ENCODE measurements at places on chromosomes 16 and 17. TPM values are rescaled to one million over a fixed set of nuclear protein-coding genes. Genes with fewer than 3 reads are reported as not detected.

MYCBPAP gene
- total RNA-seq, result 1.7 TPM

DNA sequence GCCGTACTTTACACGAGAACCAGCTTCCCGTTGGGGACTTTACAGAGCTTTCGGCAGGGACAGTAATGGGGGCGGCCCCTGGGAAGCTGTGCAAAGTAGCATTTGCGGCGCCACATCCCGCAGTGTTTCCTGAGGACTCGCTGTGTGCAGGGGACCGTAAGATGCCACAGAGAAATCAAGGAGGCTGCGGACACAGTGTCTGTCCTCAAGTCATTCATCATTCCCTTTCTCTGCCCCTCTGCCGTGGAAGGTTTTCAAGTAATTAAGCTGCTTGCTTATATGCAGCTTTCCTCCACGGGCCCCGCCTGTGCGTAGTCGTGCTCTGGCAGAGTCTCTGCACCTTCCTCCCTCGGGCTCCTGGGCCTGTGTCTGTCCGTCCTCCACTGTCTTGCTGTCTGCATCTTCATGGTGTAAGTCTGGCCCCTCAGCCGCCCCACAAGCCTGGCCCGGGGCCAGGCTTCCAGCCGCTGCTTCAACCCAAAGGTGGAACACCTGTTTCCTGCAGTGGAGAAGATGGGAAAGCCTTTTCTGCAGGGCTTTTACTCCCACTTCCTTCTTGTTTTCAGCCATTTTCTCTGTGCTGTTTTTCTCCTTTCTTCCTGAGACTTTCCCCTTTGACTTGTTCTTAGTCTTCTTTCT is 216.9 kb upstream of the CHMP6 start:
- peak; percentile 27 for DNase-seq

GRCh38 chr16:83328936-83329335 is 478.8 kb upstream of the HSBP1 start:
- no peak for DNase-seq

DNA sequence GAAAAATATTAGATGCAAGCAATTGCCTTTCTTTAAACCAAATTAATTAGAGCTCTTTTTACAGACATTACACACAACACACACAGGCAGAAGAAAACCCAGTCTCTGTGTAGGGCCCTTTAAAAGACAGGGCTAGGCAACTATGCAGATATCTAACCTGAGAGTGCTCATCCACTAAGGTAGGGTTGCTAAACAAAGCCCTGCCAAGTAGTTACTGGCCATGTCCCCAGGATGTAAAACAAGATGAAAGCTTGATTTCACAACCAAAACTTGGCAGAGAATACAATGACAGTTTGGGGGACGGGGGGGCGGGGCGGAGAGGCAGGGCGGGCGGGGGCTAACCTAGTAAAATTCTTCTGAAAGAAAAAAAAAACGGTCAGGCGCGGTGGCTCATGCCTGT is 669.0 kb upstream of the CA10 start:
- DNase-seq, result no peak

DNA sequence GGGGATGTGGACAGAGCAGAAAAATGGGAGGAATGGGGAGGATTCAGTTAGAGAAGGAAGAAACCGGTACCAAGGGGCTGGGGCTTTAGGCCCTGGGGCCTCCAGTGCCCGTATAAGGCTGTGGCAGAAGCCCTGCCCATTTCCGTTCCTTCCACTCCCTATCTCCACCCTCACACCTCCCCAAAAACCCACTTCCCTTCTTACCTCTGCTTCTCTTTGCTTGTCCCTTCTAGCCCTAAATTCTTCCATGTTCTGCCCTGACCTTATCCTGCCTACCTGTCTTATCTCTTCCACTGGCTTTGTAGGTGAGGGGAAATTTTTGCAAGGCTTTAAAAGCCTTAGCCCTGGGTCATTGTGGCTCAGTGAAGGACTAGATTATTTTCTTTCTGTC is 4.1 kb downstream of the RNF167 start:
- peak; percentile 42 for DNase-seq

Data from H9 (cell line).